ENCODE measurements at places on chromosomes 2 and 18. TPM values are rescaled to one million over a fixed set of nuclear protein-coding genes. Genes with fewer than 3 reads are reported as not detected.

Gene CCDC74B
- 23.8 TPM for polyA plus RNA-seq

Gene LYG2
- polyA plus RNA-seq = 0.98 TPM

Gene ERICH2
- polyA plus RNA-seq = 3.0 TPM

Gene CPLX4
- polyA plus RNA-seq = 0.27 TPM

Gene MYO7B
- polyA plus RNA-seq = 10.6 TPM

Gene ARHGAP28
- 9.3 TPM for polyA plus RNA-seq

Gene PSMA8
- polyA plus RNA-seq = 0.21 TPM

Gene AGXT
- not detected for polyA plus RNA-seq

Gene TRIM43
- not detected for polyA plus RNA-seq

Gene SIX2
- 0.16 TPM for polyA plus RNA-seq

Gene SDC1
- polyA plus RNA-seq = 10.8 TPM

Gene EFR3B
- polyA plus RNA-seq = 47.6 TPM

GRCh38 chr2:238327751-238328150 lies 7.4 kb downstream of the TRAF3IP1 start:
- DNase-seq = no peak
- H3K4me3 ChIP-seq = no peak overlapping the region
- no peaks in the 10 kb centered on the region for H3K27me3 ChIP-seq
- H3K27ac ChIP-seq = no peak overlapping the region

- H3K4me3 ChIP-seq = peak overlapping the region; percentile 81
- DNase-seq = no peak
- no peaks in the 10 kb centered on the region for H3K27me3 ChIP-seq
- peak overlapping the region; percentile 35 for H3K27ac ChIP-seq
- H3K36me3 ChIP-seq = peaks cover 2% of the 10 kb centered on the region
Measured at GRCh38 chr2:36965751-36966369, 476 bp downstream of the STRN start.

GRCh38 chr18:31217038-31217849 lies 54.6 kb upstream of the DSC1 start:
- no peaks in the 10 kb centered on the region for H3K36me3 ChIP-seq
- peaks cover 3% of the 10 kb centered on the region for H3K4me1 ChIP-seq
- no peaks in the 10 kb centered on the region for H3K27me3 ChIP-seq
- H3K4me3 ChIP-seq = no peak overlapping the region

GRCh38 chr2:217279556-217279955 lies 419.7 kb upstream of the TNP1 start:
- DNase-seq = no peak
- H3K4me3 ChIP-seq = no peak overlapping the region
- H3K27ac ChIP-seq = no peak overlapping the region
- H3K36me3 ChIP-seq = no peaks in the 10 kb centered on the region

GRCh38 chr2:54479424-54479823 lies 23.3 kb downstream of the SPTBN1 start:
- no peak for DNase-seq
- peaks cover 23% of the 10 kb centered on the region for H3K4me1 ChIP-seq
- no peak overlapping the region for H3K4me3 ChIP-seq
- no peak overlapping the region for H3K27ac ChIP-seq

GRCh38 chr18:44927127-44927849 lies 246.6 kb downstream of the SETBP1 start:
- H3K27ac ChIP-seq = no peak overlapping the region
- H3K4me1 ChIP-seq = no peaks in the 10 kb centered on the region
- H3K36me3 ChIP-seq = no peaks in the 10 kb centered on the region
- no peaks in the 10 kb centered on the region for H3K27me3 ChIP-seq
- no peak overlapping the region for H3K4me3 ChIP-seq

DNA sequence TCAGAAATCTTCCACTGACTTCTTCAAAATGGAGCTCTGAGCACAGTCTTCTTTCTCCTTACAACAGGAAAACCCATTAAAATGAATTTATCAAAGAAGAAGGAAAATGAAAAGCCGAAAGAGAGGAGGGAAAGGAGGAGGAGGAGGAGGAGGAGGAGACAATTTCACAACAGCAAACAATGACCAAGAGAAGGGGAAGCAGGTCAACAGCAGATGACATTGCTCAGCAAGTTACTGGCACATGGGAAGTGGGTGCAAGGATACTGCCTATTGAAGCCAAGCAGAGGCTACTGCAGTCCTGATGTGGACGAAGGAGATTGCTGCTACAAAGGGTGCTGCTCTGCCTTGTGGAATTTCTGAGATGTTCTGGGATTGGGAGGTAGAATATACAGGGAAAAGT lies 268.2 kb upstream of the FBXO11 start:
- no peak overlapping the region for H3K27ac ChIP-seq
- no peaks in the 10 kb centered on the region for H3K36me3 ChIP-seq
- no peaks in the 10 kb centered on the region for H3K27me3 ChIP-seq
- H3K4me1 ChIP-seq = no peaks in the 10 kb centered on the region

DNA sequence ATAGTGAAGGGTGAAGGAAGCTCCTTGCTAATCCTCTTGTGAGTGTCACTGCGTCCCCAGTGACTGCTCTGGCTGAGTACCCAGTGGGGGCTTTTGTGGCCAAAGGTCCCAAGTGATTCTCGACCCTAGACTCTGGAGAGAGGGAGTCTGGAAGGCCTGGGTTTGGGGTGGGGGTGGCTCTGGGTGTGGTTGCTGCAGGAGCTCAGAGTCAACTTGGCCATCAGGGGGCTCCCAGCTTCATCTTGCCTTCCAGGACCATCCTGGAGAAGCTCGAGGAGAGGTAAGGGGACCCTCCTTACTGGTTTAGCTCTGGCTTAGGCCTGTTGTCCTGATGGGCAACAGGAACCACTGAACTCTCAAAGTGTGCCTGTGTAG lies 592 bp downstream of the PSD4 start:
- DNase-seq = no peak
- H3K4me1 ChIP-seq = no peaks in the 10 kb centered on the region
- no peaks in the 10 kb centered on the region for H3K27me3 ChIP-seq

DNA sequence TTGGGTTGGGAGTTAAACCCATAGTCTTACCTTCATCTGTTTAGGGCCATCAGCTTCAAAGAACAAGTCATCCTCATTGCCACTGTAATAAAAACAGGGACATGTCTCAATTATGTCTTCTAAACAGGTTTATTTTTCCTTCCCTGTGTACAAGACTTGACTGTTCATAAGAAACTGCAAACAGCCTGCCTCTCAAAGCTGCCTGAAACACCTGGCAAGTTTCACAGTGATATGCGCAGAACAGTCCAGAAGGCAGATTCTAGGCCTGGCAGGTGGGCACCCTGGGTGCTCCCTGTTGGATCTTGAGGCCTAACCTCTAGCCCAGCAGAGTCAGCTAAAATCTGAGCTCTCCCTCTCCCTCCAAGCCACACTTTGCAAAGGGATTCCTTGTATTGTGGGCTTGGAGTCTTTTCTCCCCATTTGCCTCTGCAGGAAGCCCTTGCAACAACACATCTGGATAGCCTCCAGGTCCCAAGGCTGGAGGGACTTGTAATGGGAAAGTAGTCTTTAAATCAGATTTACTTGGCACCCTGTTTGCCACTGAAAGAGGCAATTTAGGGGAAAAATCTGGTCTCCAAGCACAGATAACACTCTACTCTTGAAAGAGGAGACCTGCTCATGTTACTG lies 930 bp downstream of the IL1B start:
- no peaks in the 10 kb centered on the region for H3K27me3 ChIP-seq
- H3K27ac ChIP-seq = no peak overlapping the region
- H3K36me3 ChIP-seq = no peaks in the 10 kb centered on the region
- H3K4me3 ChIP-seq = no peak overlapping the region

GRCh38 chr18:48330016-48330991 lies 78.9 kb downstream of the ZBTB7C start:
- H3K36me3 ChIP-seq = no peaks in the 10 kb centered on the region
- peaks cover 7% of the 10 kb centered on the region for H3K4me1 ChIP-seq
- H3K4me3 ChIP-seq = no peak overlapping the region
- H3K27me3 ChIP-seq = no peaks in the 10 kb centered on the region
- no peak for DNase-seq
- no peak overlapping the region for H3K27ac ChIP-seq

- no peaks in the 10 kb centered on the region for H3K27me3 ChIP-seq
- H3K36me3 ChIP-seq = no peaks in the 10 kb centered on the region
- H3K27ac ChIP-seq = no peak overlapping the region
- no peak for DNase-seq
- no peak overlapping the region for H3K4me3 ChIP-seq
- H3K4me1 ChIP-seq = no peaks in the 10 kb centered on the region
Measured at GRCh38 chr2:173117678-173118077, 42.0 kb downstream of the MAP3K20 start.

GRCh38 chr2:102253140-102253752 lies 58.1 kb upstream of the IL1RL1 start:
- H3K27ac ChIP-seq = no peak overlapping the region
- H3K36me3 ChIP-seq = no peaks in the 10 kb centered on the region
- no peak for DNase-seq
- peaks cover 6% of the 10 kb centered on the region for H3K27me3 ChIP-seq
- peaks cover 9% of the 10 kb centered on the region for H3K4me1 ChIP-seq

- H3K36me3 ChIP-seq = peaks cover 2% of the 10 kb centered on the region
- DNase-seq = no peak
- no peaks in the 10 kb centered on the region for H3K4me1 ChIP-seq
- no peaks in the 10 kb centered on the region for H3K27me3 ChIP-seq
- H3K27ac ChIP-seq = no peak overlapping the region
Measured at GRCh38 chr2:221420245-221420644, 151.9 kb downstream of the EPHA4 start.

GRCh38 chr2:209986415-209986814 lies 16.0 kb upstream of the RPE start:
- H3K4me3 ChIP-seq = no peak overlapping the region
- H3K36me3 ChIP-seq = no peaks in the 10 kb centered on the region
- no peaks in the 10 kb centered on the region for H3K4me1 ChIP-seq

GRCh38 chr2:579351-579886 lies 97.8 kb downstream of the TMEM18 start:
- H3K27me3 ChIP-seq = no peaks in the 10 kb centered on the region
- no peaks in the 10 kb centered on the region for H3K36me3 ChIP-seq
- H3K4me3 ChIP-seq = no peak overlapping the region
- H3K4me1 ChIP-seq = no peaks in the 10 kb centered on the region
- DNase-seq = no peak
